ENCODE measurements at places on chromosomes 7 and 10.

DNA sequence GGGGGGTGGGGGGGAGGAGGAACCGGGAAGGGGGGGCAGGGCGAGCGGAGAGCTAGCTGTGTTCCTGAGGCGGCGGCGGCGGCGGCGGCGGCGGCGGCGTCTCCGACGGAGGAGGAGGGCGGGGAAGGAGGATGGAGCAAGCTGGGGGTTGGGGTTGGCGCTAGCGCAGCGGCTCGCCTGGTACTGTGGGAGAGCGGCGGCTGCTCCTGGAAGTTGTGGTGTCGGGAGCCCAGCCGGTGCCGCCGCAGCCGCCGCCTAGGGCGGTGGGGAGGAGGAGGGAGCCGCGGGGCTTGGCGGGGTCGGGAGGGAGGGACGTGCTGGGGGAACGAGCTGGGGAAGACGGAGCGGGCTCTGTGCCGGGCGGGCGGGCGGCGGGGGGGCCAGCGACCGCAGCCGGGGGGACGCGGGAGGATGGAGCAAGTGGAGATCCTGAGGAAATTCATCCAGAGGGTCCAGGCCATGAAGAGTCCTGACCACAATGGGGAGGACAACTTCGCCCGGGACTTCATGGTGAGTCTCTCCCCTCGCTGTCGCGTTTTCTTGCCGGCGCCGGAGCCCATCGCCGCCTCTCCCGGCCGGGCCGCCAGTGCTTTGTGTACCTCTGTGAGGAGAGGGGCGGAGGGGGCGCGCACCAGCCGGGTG, at the start of gene PTPN12:
Gene PTPN12 (plus strand): TSS at position 160 of the 642 bp plus-strand sequence. CDS start 252 bp downstream, at position 412.
- no peak for DNase-seq

GRCh38 chr10:69734797-69735468, 66.8 kb upstream of the COL13A1 start:
- DNase-seq, result no peak

- no peak for DNase-seq
These were observed 25.6 kb downstream of the ANKMY2 start for GRCh38 chr7:16619979-16620408.

- no peak for DNase-seq
These were observed 83.1 kb upstream of the IGFBP3 start for GRCh38 chr7:46003896-46004875.

- no peak for DNase-seq
These were observed 52.7 kb downstream of the GRB10 start for GRCh38 chr7:50729962-50730361.
